ENCODE measurements at places on chromosomes 3 and 15. TPM values are rescaled to one million over a fixed set of nuclear protein-coding genes. Genes with fewer than 3 reads are reported as not detected.

DNA sequence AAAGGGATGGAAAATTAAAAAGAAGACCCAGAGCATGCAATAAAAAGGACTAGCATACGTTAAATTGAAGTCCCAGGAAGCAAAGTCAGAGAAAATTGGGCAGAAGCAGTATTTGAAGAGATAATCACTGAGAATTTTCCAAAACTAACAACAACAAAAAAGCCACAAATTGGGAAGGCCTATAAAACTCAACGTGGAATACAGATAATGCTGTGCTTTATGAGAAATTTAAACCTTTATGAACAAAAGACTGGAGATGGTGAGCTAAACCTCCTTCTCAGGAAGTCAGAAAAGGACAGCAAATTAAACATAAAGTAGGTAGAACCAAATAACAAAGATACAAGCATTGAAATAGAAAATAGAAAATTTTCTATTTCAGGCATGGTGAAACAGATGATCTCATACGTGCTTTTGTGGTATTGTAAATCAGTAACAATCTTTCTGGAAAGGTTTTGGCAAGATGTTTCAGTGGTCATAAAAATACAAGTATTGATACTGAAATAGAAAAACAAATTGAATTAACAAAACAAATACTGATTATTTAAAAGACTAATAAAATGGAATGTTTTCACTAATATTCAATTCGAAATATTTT, 55.6 kb downstream of the LYSMD4 start:
- no peak for DNase-seq
- H3K4me1 ChIP-seq = no peaks in the 10 kb centered on the region
- no peak overlapping the region for H3K27ac ChIP-seq
- peaks cover 57% of the 10 kb centered on the region for H3K36me3 ChIP-seq
- H3K27me3 ChIP-seq = no peaks in the 10 kb centered on the region
- H3K4me3 ChIP-seq = no peak overlapping the region

DNA sequence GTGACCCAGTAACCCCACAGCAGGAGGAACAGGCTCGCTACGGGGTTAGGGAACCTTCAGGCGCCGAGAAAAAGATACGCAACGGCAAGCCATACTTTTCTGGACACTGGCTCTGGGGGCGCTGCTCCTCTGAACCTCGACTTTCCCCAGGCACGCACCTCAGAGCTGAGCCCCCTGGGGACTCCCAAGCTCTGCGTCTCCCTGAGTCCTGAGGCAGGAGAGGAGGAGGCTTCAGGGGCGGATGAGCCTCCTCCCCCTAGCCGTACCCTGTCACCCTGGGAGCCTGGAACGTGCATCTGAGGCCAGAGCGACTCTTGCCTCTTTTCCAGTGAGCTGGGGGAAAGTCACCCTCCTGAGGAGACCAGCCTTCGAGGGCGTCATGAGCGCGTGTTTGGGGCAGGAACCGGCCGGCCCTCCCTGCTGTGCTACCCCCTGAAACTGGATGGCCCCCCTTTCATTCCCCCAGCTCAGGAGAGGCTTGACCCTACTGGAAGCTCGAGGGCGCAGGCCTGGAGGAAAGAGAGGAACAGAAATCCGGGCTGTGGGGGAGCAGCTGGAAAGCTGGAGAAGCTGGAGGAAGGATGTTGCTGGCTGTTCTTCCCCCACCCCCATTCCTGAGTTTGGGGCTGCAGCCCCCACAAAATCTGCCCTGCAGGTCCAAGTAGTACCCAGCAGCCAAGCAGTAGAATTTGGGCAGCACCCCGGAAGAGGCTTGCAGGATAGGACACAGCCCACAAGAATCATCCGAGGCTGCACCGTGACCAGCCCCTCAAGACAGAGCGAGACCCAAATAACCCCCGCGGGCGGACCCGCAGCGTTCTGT, 25.1 kb upstream of the POLG start:
- no peak for DNase-seq
- peaks cover 24% of the 10 kb centered on the region for H3K4me1 ChIP-seq
- H3K27ac ChIP-seq = no peak overlapping the region
- H3K27me3 ChIP-seq = peaks cover 97% of the 10 kb centered on the region

DNA sequence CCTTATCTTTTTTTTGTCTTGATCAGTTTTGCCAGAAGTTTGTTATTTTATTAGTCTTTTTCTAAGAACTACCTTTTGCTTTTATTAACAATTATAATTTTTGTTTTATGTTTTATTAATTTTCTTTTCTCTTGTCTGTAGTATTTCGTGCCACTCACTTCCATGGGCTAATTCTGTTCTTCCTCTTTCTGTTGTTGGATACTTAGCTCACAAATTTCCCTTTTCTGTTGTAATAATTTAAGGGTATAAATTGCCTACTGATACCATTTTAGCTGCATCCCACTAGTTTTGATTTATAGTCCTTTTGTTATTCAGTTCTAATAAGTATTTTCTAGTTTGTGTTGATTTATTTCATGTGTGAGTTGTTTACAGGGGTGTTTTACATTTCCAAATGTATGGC, 48.6 kb downstream of the SNRK start:
- no peak overlapping the region for H3K27ac ChIP-seq
- H3K4me3 ChIP-seq = no peak overlapping the region
- no peak for DNase-seq
- H3K4me1 ChIP-seq = no peaks in the 10 kb centered on the region
- peaks cover 54% of the 10 kb centered on the region for H3K36me3 ChIP-seq
- no peaks in the 10 kb centered on the region for H3K27me3 ChIP-seq

- no peak overlapping the region for H3K4me3 ChIP-seq
- no peaks in the 10 kb centered on the region for H3K27me3 ChIP-seq
- peaks cover 11% of the 10 kb centered on the region for H3K4me1 ChIP-seq
- H3K36me3 ChIP-seq = no peaks in the 10 kb centered on the region
- no peak overlapping the region for H3K27ac ChIP-seq
Measured at GRCh38 chr15:50823281-50823680, 57.8 kb upstream of the SPPL2A start.

DNA sequence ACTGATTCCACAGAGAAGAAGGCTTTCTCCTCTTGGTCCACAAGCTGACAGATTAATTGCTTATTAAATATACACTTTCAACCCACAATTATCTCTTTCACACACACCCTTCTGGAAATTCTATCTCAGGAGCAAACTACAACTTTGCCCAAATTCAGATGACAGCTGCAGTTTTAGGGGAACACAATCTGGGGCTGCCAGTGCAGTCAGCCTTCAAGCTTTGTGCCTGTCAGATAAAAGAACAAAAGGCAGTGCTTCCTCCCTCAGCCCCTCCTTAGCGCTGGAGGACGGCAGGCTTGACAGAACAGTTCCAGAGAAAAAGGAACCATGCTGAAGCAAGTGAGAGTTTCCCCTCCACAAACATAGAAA, 99.6 kb downstream of the TMCC1 start:
- peak overlapping the region; percentile 95 for H3K27ac ChIP-seq
- no peaks in the 10 kb centered on the region for H3K27me3 ChIP-seq
- no peaks in the 10 kb centered on the region for H3K36me3 ChIP-seq
- peak overlapping the region; percentile 67 for H3K4me3 ChIP-seq
- DNase-seq = no peak
- peaks cover 35% of the 10 kb centered on the region for H3K4me1 ChIP-seq

GRCh38 chr15:70093481-70094319, 4.0 kb downstream of the TLE3 start:
- peak overlapping the region; percentile 93 for H3K27ac ChIP-seq
- peaks cover 15% of the 10 kb centered on the region for H3K36me3 ChIP-seq
- peaks cover 65% of the 10 kb centered on the region for H3K4me1 ChIP-seq
- no peak for DNase-seq

DNA sequence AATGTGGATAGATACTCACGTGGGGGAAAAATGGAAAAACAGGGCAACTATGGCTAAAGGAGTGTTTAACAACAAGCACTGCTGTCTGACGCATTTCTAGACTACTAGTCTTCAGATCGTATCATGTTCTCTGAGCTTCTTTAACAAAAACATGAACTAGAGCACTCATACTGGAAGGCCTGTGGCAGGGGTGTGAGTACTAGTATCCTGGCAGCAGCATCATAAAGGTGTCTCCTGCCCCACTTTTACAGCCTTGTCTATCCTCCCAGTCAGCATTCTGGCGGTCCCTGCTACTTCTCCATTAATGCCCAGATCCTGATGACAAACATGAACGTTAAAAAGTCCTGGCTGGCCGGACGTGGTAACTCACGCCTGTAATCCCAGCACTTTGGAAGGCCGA, 4.0 kb downstream of the FMN1 start:
- peaks cover 22% of the 10 kb centered on the region for H3K4me1 ChIP-seq
- H3K36me3 ChIP-seq = no peaks in the 10 kb centered on the region
- no peak overlapping the region for H3K4me3 ChIP-seq
- peaks cover 21% of the 10 kb centered on the region for H3K27me3 ChIP-seq

DNA sequence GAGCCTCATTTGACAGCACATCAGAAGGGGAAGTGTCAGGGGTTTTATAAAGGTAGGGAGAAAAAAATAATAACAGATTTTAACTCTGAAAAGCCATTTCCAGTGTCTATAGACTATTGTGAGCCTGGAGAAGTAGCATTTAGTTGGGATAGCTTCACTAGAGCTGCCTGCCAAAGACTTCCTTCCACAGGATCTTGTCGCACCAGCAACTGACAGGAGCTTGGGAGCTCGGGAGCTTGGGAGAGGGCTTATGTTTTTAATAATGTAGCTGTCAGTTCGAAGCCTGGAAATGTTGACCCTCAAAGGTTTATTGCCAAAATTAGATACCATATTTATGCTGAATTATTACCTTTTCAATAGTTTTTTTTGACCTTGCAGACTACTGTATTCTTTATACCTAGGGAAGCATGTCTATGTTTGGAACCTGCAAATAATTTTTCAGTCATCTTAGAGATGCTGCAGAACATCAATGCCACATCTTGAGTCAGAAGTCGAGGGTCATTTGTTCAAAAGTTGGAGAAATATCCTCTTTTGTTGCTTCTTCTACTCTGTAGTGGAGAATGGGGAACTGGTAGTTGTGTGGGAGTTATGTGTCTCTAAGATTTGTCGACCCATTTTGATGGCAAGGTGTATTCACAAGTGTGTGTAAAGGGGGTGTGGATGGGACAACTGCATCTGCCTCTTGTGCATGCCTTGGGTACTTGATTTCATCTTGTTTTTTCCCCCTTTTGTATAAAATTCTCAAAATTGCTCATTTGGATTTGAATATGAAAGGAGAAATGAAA, 41.7 kb downstream of the ARPP21 start:
- no peaks in the 10 kb centered on the region for H3K36me3 ChIP-seq
- no peaks in the 10 kb centered on the region for H3K27me3 ChIP-seq
- no peak overlapping the region for H3K4me3 ChIP-seq

ADIPOQ gene
- total RNA-seq = not detected

EPHB3 gene
- total RNA-seq = 6.3 TPM

KIF9 gene
- 4.4 TPM for total RNA-seq

Data from WTC11 (cell line).